ENCODE measurements at places on chromosomes 2 and 18. TPM values are rescaled to one million over a fixed set of nuclear protein-coding genes. Genes with fewer than 3 reads are reported as not detected.

DNA sequence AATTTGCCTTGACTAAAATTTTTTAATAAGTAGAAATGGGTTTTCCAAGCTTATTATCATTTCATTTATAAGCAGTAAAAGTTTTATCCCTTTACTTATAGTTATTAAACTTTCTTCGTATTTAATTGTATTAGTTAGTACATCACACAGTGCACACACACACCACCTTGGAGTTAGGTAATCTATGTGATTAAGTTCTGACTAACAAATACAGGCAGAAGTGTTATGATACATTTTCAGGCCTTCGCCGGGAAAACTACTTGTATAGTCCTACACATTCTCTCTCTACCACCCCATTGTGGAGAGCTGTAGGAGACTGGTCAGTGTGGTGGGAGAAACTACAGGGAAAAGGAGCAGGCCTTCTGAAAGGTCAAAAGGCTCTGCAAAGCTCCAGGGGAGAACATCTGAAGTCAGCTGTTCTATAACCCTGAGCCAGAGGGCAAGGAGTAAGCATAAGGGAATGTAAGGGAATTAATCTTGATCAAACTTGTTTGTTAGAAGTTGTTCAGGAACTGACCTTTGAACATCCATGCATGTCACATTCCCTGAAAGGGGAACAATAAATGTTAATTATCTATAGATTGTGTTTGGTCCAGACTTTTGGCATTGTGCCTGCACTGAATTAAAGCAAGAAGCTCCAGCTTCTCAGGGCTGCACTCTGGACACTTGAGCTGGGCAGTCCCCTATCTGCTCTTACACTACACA is 231.7 kb downstream of the FSIP2 start:
- DNase-seq, result no peak

OTOS gene
- total RNA-seq, result not detected

CCDC178 gene
- total RNA-seq, result 3.1 TPM

DNA sequence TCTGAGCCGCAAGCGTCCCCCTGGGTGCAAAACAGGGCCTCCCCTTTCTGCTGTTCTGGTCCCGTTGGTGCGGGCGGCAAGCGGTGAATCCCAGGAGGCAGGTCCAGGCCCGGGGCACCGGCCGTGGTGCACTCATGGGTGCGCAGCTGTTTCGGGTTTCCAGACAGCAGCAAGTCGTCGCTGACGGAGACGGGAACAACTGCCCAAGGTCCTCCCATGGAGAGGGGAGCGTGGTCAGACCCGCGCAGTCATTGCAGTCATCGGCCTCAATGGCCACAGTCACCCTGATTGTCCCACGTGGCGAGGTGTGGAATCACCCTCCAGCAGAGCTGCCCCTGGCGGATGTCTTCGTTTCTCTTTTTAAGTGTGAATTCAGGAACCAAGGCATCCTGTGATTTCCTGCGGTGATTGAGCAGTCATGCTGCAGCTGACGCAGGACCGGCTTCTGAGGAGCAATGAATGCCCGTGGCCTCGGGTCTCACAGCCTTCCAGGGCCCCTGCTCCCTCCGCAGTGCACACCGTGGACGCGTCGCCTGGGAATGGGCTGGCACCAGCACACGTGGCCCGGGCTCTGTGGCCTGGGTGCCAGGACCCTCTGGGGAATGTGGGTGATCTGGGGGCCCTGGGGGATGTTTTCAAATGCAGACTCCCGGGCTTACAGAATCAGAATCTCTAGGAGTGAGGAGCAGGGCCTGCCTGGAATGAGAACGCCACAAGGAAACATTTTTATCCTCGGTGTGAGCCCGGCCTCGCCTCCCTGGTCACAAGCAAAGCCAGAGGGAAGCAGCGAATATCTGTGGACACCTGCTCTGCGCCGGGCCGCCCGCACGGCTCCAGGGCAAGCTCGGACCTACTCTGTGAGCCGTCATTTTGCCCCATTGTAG is 244.2 kb upstream of the SALL3 start:
- DNase-seq, result no peak

DNA sequence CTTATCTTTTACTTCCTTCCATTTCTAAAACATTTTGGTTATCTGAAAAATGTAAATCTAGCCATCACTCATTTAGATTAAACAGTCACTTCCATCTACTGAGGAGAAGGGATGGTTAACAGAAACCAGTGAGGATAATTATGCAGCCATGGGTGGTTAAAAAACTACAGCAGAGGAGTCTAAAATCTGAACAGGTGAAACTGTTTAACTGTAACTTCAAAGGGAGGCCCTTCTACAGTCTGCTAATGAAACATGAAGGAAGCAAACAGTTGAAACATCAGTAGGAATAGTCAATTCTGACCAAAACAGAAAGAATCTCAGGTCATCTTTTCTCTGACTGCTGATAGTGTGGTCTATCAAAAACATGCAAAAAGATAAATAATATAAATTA is 71.0 kb downstream of the DTNB start:
- DNase-seq, result no peak

- no peak for DNase-seq
These were observed 233.4 kb downstream of the NDUFA10 start for GRCh38 chr2:239791526-239792404.

FBXO15 gene
- total RNA-seq, result 1.1 TPM

DNA sequence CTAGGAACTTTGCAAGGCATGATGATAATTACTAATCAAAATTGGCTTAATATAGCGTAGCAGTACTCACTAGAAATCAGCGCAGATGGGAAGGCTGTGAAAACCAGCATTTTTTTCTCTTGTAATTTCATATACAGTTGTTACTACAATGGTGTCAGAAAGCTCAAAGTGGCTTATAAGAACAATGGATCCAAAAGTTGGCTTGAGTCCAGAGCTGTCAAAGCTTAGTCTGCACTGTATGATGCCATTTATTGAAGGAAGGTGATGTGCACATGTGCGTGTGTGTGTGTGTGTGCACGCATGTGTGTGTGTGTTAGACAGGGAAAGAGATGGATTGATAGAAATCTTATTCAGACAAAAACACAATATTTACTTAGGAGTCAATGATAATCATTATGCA is 341.3 kb downstream of the TGIF1 start:
- DNase-seq, result no peak

UGT1A3 gene
- total RNA-seq, result 1.2 TPM

- no peak for DNase-seq
These were observed 160.7 kb downstream of the RTP5 start for GRCh38 chr2:242030226-242030575.

DNA sequence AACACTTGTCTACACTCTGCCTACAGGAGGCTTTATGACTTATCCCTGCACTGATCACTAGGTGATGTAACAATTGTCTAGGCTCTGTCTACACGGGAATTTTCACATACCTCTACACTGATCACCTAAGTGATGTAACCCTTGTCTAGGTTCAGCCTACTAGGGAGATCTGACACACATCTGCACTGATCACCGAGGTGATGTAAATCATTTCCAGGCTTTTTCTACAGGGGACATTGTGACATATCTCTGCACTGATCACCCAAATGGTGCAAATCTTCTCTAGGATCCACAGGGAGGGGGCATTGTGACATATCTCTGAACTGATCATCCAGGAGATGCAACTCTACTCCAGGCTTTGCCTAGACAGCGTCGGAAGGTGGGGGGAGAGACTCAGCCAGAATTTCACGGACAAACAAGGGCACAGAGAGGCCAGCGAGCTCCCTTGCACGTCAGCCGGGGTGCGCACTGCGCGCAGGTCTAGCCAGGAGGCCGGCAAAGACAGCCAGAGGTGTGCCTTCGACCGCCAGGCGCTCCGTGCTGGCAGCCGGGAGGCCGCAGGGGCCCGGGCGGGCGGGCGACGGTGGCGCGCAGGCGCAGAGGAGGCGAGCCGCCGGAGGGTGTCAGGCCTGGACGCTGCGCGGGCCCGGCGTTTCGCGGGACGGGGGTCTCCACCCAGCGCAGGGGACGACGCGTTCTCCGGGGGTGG is 46.9 kb upstream of the USP14 start:
- DNase-seq, result no peak

DNA sequence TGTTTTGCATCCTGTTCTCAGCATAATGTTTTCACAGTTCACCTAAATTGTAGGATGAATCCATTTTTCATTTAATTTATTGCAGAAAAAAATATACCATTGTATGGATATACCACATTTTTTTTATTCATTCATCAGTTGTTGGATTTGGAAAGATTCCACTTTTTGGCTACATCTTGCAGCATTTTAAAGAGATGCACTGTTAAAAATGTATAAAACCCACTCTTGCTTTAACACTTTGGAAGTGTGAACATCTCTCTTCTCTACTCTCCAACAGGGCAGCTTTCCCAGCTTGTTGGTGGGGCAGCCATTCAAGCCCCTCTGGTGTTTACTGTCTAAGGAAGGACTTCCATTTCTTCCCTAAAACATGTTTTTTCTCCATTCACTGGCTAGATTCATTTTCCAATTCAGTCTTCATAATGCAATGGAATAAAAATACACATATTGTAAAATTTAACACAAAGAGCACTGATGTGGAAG is 104.4 kb upstream of the CBLN2 start:
- no peak for DNase-seq

DNA sequence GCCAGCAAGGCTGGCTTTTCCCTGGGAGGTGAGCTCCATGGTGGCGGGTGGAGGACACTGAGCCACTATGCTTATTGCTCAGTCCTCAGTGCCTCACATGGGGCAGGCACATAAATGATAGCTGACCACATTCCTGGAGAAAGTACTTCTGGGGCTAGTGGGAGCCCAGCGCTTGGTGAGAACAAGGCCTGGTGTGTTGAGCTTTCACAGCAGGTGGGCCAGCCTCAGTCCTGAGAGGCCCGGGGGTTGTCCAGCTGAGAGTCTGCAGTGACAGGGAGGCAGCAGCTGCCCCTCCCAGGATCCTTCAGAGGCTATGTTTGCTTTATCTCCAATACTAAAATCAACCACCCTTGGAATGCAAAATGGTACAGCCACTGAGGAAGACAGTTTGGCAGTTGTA is 217.7 kb downstream of the ZBTB7C start:
- DNase-seq, result no peak

DNA sequence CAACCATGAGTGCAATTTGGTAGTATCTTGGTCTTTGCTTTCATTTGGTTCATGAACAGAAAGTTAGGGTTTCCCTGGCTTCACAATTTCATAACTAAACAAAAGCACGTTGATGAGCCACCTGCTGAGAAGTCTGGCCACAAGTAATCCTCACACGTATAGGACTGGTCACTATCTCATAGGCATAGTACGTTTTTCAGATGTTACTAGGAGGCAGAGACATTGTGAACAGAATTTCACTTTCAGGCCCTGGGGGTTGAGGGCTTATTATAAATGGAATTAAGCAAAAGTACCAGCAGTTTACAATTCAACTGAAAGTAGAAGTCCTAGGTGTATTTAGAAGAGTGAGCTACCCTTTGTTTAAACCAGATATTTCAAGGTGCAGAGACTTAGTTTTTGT is 277.1 kb downstream of the ALPK2 start:
- DNase-seq, result no peak

SLC4A5 gene
- 3.8 TPM for total RNA-seq

DNA sequence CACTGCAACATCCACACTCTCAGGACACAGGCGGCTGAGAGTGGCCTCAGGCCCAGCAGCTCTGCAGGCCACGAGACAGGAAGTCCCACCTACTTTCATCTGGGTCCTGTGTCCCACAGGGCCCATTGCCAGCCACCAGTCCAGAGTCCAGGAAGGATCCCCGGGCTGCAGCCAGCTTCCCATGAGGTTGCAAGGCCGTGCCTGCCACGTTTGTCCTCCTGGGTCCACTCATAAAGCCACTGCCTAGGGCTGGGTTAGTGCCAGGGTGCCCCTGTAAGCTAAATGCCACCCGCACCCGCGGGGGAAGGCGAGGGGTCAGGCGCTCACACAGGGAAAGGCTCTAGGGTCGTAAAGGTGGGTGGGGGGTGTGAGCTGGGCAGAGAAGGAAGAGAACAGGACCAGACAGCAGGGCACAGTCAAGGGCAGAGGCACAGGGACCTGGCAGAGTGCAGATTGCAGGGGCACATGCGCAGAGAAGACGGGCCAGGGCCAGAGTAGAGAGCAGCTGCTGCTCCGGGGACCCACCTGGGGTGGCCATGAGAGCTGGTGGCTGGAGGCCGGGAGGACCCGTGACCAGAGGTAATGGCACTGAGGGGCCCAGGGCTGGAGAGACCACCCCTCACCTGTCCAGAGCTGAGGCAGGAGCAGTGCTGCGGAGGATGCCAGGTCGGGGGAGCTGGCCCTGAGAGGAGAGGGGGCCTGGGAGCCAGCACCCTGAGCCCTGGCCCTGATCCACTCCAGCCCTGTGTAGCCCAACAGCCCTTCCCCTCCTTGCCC is 8.0 kb downstream of the AGXT start:
- no peak for DNase-seq

DNA sequence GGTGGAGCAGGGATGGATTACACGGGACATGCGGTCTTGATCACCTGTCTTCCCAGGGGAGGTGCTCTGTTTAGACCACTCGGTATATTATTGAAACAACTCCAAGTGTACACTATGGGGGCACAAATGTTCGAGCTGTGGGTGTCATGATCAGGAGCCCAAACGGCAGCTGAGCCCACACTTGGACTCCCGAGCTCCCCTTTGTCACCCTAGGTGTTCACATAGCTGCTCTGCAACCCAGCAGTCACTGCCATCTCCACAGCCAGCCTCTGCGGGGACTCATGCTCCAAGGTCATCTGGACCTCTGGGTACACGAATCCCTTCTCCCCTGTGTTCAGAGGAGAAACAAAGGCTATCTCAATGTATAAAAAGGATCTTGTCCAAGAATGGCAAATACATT is 46.0 kb downstream of the CAPN13 start:
- no peak for DNase-seq

- no peak for DNase-seq
These were observed 19.9 kb downstream of the FHL2 start for GRCh38 chr2:105378921-105379383.
